ENCODE measurements at places on chromosomes 1 and 21.

DNA sequence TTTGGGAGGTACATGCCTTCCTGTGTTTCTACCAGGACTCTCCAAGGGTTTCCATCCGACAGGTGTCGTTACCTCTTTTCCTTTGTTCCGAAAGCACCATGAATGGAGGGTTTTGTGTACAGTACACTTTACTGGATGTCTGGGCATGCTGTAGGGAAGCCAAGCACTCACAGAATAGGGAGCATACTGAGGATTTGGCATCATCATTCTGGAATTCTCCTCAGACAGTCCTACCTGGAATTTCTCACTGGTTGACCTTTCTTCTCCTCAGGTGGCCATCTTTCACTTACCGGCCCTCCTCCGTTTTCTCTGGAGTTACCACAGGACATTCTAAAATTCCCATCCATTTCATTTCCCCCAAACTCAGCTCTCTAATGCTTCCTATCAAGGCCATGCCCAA, 5.9 kb upstream of the MPL start:
- DNase-seq: no peak

DNA sequence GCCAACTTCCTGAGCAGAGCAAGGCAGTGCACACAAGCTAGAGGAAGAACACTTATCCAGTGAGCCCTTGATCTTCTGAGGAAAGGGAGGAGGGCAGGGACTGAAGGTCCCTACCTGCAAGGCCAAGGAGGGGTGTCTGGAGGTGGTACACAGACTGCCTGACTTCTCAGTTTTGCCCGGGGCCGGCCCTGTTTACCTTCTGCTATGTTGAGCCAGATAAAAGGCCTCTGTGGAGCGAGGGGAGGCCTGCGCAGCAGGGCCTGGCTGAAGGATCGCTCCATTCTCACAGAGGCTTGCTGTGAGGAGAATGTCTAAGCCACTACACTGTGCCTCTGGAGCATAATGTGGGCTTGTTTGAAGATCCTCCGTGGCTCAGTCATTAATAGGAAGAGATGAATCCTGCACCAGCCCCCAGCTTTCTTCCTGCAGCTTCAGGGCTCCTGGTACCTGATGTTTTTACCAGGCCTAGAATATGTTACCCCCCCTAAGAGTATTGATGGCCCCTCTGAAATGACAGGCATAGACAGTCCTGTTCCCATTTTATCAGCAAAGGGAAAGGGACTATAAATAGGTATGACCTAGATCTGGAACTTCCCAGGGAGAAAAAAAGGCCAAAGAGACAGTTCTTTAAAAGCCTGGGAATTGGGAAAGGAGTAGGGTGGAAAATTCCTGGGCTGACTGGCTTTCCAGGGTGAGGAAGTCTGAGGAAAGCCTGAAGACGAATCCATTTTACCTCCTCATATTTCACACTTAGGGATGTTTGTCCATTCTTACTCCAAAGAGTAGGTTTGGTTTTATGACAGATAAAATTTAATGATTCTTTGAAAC, 4.7 kb downstream of the POGK start:
- no peak for DNase-seq

DNA sequence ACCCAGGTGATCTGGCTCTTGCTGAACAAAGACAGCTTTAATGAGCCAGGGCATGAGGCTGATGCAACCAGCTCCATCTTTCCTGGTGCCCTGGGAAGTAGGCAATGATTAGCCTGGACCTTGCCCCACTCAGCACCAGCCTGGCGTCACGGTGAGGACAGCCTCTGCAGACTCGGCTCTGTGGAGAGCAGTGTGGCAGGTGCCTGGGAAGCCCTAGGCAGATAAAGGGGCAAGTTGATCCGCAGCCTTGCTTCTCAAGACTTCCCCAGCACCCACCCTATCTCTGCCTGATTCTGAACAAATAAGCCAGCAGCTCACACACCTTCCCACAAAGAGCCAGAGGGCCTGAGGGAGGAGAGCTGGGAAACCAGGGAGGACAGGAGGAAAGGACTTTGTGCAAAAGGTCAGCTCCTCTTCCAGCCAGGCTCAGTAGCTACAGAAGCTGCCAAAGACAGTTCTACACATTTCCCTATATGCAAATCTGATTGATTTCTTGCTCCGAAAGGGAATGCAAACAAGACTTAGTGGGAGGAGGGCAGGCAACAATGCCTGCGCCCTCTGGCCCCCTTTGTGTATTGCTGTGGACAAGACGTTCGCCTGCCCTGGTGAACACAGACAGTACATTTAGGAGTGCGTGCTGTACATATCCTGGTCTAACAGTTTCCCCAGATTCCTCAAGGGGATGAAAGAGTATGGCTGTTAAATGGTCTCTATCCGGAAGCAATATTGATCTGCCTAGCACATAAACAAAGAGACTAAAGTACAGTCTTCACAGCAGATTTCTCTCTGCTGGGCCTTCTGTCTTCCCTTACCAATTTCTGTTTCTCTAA, 63.8 kb downstream of the BCAR3 start:
- no peak for DNase-seq

DNA sequence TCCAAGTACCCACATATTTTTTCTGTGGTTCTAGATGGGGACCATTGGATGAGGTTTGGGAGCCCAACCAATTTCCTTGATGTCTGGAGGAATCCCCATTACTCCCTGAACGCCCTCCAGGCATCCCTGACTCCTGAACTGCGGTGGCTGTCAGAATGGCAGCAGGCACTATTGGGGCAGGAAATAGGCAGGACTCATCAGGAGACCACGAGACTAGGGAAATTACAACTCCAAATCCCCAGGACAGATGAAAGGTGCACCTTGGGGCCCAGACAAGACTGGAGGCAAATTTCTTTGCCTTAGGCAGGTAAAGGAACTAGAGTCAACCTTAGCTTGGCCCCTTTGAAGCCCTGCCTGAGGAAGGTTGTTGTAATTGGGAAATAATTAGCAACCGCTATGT, 1.1 kb downstream of the CGN start:
- DNase-seq: no peak

- no peak for DNase-seq
Observed at GRCh38 chr1:212506666-212507065, 73.9 kb downstream of the NENF start.

- no peak for DNase-seq
Observed at GRCh38 chr21:43810505-43811261, 21.3 kb downstream of the RRP1 start.

DNA sequence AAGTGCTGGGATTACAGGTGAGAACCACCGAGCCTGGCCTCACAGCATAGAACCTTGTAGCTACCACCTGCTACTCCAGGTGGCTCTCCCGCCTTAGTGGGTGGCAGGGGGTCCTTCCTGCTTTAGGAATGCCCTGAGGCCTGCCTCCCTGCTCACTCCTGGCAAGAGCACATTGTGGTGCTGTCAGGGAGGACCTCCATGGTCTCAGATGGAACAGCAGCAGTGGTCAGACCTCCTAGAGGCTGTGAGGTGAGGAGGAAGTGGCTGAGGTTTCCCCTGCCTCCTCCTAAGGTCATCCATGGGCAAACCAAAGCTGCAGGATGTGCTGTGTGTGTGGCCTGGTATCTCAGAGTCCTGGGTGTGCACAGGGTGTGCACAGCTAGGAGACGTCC, 6.7 kb downstream of the SOX13 start:
- DNase-seq: no peak

DNA sequence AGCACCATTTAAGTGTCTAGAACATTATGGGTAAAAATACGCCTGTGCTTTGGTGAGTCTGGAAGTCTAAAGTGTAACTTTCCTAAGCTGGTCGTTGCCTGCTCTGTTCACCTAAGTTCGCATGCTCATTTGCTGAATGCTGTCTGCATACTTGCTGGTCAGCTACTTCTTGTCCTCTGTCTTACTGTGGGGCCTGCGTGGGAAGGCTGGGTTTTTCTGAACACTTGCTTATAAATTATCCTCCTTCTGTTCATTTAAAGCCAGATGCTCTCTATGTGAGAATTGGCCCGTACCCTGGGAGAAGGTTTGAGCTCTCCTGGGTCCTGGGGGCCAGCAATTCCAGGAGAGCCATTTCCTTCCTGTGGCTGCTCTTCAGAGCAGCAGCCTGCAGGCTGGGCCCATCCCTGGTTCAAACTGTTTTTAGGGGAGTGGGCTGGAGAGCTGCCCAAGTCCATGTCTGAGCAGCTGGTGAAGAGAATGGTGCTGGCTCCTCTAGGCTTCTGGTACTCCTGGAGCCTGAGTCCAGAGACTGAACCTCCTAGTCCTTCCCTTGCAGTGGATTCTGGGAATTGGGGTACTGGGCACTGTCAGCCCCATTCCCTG, 75.7 kb downstream of the GALNT2 start:
- DNase-seq: no peak

DNA sequence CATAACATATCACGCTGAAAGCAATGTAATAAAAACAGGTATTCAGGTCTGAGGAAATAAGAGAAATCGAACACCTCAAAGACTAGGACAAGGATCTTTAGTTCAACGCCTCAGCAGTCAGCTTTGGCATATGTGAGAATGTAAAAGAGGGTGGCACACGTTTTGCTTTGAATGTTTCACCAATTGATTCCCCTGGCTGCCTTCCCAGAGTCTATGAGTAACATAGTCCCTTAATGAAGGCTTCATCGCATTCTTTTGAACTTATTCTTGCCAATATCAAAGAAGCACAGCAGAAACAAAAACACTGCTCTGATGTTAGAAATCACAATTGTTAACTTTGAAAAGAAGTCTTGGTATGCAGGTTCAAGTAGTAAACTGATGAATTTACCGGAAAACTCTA, 764.8 kb downstream of the ADGRL2 start:
- no peak for DNase-seq

- no peak for DNase-seq
Observed at GRCh38 chr1:214547747-214548146, 3.7 kb downstream of the PTPN14 start.

DNA sequence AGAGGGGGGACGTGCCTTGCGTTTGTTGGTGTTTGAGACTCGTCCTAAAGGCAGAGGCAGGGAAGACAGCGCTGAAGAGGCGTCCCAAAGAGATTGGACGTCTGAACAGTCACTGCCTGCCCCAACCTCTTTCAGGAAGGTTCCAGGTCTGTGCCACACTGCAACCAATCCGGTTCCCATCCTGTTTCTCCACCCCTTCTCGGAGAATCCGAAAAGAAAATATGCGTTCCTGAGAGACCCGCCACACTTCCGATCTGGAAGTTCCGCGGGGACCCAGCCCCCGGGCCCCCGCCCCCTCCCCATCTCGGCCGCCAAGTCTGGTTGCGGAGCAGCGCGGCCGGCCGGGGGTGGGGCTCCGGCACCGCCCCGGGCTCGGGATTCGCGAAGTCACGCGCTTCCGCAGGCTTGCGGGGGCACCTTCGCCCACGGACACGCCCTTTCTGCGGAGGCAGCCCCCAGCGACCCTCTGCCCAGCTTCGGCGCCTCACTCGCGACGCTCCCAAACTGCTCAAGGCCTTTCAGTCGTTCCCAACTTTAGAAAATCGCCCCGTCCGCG, 124.5 kb upstream of the DPYD start:
- no peak for DNase-seq

- no peak for DNase-seq
Observed at GRCh38 chr1:230270185-230270558, 156.0 kb downstream of the PGBD5 start.

DNA sequence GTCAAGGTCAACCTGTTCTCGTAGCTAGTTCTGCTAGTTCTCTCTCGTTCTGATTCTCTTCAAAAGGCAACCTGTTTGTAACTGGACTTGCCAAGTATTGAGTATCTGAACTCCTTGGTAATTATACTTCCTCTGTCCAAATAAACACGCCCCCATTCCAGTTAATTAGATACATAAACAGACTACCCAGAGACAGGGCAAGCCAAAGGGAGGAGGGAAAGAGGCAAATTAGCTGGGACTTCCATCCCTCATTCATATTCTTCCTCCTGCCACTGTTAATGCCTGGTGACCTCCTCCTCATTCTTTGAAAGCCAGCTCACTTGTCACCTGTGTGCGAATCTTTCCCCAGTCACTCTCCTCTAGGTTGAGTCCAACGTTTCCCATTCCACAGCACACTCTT, 62.9 kb downstream of the LPAR3 start:
- DNase-seq: no peak
